Fibroblast of gingiva (primary cell): ENCODE measurements at places on chromosomes 1 and 21.
A peak's percentile ranks its signal among the peaks of the same experiment; 100 is the strongest.

GRCh38 chr1:24101796-24102586 lies 9.9 kb downstream of the MYOM3 start:
- no peak for DNase-seq

GRCh38 chr1:245091818-245092637 lies 62.8 kb upstream of the KIF26B start:
- DNase-seq: peak; percentile 60

DNA sequence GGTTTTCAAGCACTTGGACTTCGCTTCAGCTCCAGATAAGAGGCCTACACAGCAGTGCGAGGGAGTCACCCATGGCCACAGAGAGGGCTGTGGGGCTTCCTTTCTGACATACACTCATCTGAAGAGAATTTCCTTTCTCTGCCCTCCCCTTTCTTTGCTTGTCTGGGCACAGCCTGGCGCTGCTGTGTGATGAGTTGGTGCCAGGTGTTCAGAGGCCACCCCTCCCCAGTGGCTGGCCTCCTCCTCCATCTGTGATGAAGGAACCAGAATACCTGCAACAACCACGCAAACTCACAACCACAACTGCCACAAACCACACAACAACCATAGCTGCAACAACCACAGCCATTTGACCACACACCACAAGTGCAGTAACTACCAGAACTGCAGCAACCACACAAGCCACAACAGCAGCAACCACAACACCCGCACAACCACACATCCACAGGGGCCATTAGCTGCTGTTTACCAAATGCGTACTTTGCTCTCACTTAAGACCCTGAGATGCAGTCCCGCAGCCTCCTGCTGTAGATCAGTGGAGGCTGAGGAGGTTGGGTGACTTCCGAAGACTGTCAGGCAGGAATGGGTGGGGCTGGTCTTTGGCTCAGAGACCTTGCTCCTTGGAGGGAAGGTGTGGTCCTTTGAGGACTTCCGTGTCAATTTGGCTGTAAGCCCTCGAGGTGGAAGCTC lies 71.1 kb downstream of the IER5 start:
- DNase-seq: no peak

DNA sequence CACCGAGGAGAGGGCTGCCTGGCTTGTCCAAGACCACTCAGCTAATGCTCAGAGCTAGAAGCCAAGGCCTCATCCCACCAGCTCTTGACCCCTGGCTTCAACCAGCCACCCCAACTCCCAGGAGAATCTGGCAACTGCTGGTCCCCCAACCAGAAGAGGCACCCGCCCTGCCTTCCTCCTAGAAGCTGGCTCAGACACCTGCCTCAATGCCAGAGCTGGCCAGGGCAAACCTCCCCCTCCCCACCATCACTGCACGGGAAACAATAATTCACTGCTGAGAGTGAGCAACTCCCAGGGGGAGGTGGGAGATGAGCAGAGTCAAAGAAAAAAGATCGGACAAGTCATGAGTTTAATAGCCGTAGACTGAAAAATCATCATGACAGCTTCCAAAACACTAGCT lies 3.3 kb downstream of the CHD5 start:
- DNase-seq: no peak

- no peak for DNase-seq
Measured at GRCh38 chr1:3162322-3162882, 93.4 kb downstream of the PRDM16 start.
